Vein endothelial cell (primary cell): ENCODE measurements at places on chromosomes 7 and 10. TPM values are rescaled to one million over a fixed set of nuclear protein-coding genes. Genes with fewer than 3 reads are reported as not detected.

The ATOH7 gene
- total RNA-seq: not detected in 2 replicates

The AGAP5 gene
- 1.6 and 1.9 TPM in 2 replicates for total RNA-seq

The SORCS1 gene
- not detected in 2 replicates for total RNA-seq

The MYH16 gene
- total RNA-seq: 0.33 and 0.38 TPM in 2 replicates

The BHLHA15 gene
- 0.38 and 0.98 TPM in 2 replicates for total RNA-seq

The GRID1 gene
- 0.10 TPM in 1 of 2 replicates, not detected in the other for total RNA-seq

The PTPRN2 gene
- 0.65 and 1.4 TPM in 2 replicates for total RNA-seq

The PLCE1 gene
- under 0.01 and 0.10 TPM in 2 replicates for total RNA-seq

The TRPV5 gene
- total RNA-seq: 0.10 TPM in 1 of 2 replicates, not detected in the other

The CALML3 gene
- not detected in 2 replicates for total RNA-seq

The AS3MT gene
- 0.10 and 0.98 TPM in 2 replicates for total RNA-seq

The COL26A1 gene
- total RNA-seq: not detected in 2 replicates

The FAM221A gene
- total RNA-seq: 2.6 and 5.6 TPM in 2 replicates

The ADRA2A gene
- total RNA-seq: 0.19 and 0.98 TPM in 2 replicates

The MSS51 gene
- total RNA-seq: 1.6 TPM in 2 replicates

The SPDYE11 gene
- not detected in 2 replicates for total RNA-seq

The OGA gene
- 92.7 and 107 TPM in 2 replicates for total RNA-seq

The CYP3A7 gene
- total RNA-seq: 0.10 TPM in 1 of 2 replicates, not detected in the other

The ZNHIT1 gene
- total RNA-seq: 106 and 107 TPM in 2 replicates

The EBLN1 gene
- total RNA-seq: not detected in 2 replicates

The CRPPA gene
- 1.3 and 2.6 TPM in 2 replicates for total RNA-seq

The ANKRD2 gene
- total RNA-seq: 0.65 and 1.1 TPM in 2 replicates

The RSPH10B2 gene
- 0.38 TPM in 1 of 2 replicates, not detected in the other for total RNA-seq

The KLF6 gene
- total RNA-seq: 105 and 131 TPM in 2 replicates

The TMEM60 gene
- total RNA-seq: 8.8 and 12.5 TPM in 2 replicates

The MMD2 gene
- not detected in 2 replicates for total RNA-seq

The NKX1-2 gene
- total RNA-seq: not detected in 2 replicates

The DGKI gene
- total RNA-seq: 1.3 and 1.8 TPM in 2 replicates

The GNAI1 gene
- total RNA-seq: 22.5 and 25.5 TPM in 2 replicates

The ZNF282 gene
- 31.0 and 37.9 TPM in 2 replicates for total RNA-seq

The AKR1C3 gene
- total RNA-seq: 60.4 and 69.1 TPM in 2 replicates

The FAM180A gene
- total RNA-seq: not detected in 2 replicates

The PPP2R2D gene
- total RNA-seq: 31.0 and 32.6 TPM in 2 replicates

The NRG3 gene
- 6.5 and 17.3 TPM in 2 replicates for total RNA-seq

The VSTM2A gene
- total RNA-seq: not detected in 2 replicates

The IQUB gene
- total RNA-seq: under 0.01 and 0.38 TPM in 2 replicates

The PAX2 gene
- total RNA-seq: not detected in 2 replicates

The PRPS1L1 gene
- not detected in 2 replicates for total RNA-seq

The SLC18A2 gene
- not detected in 2 replicates for total RNA-seq

The CCDC146 gene
- total RNA-seq: 0.67 and 1.6 TPM in 2 replicates

The NPTX2 gene
- total RNA-seq: 1.6 and 3.4 TPM in 2 replicates

The TAS2R5 gene
- total RNA-seq: 0.65 and 1.5 TPM in 2 replicates

The HILPDA gene
- total RNA-seq: 13.0 and 14.0 TPM in 2 replicates
